ENCODE measurements at places on chromosomes 6 and 20. TPM values are rescaled to one million over a fixed set of nuclear protein-coding genes. Genes with fewer than 3 reads are reported as not detected.

Gene SDCBP2
- total RNA-seq = 1.2 TPM

Gene PBX2
- 42.9 TPM for total RNA-seq

Gene CABLES2
- total RNA-seq = 18.1 TPM

Gene CRISP2
- total RNA-seq = not detected

Gene PRICKLE4
- 3.3 TPM for total RNA-seq

Gene GGTLC1
- total RNA-seq = not detected

Gene VSX1
- 0.14 TPM for total RNA-seq
